ENCODE measurements at places on chromosomes 3 and 15.

DNA sequence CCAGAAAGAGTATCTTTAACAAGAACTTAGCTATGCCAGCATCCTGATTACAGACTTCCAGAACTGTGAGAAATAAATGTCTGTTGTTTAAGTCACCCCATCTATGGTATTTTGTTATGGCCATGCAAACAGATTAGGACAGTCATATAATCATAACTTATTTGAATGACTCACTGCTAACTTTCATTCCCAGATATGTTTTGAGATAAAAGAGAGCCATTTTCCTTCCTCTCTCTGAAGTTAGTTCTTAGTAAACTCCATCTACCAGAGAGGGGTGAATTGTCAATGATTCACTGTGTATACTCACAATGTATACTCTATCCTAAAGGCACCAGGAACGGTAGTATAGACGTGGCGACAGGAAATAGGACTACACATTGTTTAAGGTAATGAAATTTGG, 179.4 kb upstream of the DPH6 start:
- DNase-seq = peak; percentile 68

DNA sequence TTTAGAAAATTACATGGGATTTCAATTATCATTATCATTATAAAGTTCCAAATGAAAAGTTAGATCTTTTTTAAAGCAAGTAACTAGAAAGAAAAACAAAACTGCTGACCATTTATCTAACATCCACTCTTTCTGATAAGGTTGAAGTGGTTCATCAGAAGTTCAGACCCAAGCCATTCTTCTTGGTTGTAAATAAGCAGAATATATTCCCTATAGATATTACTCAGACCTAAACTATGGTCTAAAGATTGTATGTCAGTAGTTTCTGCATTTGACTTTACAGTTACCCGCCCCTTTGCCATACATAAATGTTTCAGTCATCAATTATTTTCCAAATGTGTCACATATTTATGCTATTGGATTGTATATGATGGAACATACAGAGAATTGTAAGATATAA, 136.7 kb downstream of the PLOD2 start:
- no peak for DNase-seq

GRCh38 chr3:124221422-124221821, 229.5 kb upstream of the ROPN1 start:
- DNase-seq = peak; percentile 63

DNA sequence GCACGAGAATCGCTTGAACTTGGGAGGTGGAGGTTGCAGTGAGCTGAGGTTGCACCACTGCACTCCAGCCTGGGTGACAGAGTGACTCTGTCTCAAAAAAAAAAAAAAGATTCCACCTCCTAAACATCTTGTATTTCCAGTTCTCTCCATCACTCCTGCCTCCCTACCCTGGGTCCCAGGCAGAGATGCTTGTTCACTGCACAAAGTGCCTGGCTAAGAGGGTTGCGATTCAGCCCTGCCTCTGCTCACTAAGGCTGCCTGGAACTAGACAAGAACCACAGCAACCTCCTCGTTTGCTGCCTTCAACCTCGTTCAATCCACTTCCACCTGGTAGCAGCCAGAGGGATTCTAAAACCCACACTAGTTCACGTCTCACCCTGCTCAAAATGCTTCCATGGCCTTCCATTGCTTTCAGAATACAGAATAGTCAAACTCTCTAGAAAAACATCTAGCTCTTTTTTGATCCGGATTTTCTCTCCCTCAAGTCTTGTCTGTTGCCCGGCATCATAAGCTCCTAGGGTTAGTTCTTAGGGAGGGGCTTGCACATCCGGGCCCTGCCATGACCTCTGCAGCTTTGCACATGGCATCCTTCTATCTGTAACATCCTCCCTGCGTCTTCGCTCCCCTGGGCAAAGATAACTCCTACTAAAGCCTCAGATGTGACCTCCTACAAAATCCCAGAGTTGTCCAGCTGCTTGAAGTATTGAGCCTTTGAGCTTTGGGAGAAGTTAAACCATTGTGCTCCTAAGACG, 1.0 kb upstream of the MCM2 start:
- DNase-seq = no peak

GRCh38 chr3:1967525-1967924, 131.1 kb upstream of the CNTN4 start:
- DNase-seq = no peak

- no peak for DNase-seq
These were observed 12.0 kb downstream of the CMTM7 start for GRCh38 chr3:32403663-32404062.

DNA sequence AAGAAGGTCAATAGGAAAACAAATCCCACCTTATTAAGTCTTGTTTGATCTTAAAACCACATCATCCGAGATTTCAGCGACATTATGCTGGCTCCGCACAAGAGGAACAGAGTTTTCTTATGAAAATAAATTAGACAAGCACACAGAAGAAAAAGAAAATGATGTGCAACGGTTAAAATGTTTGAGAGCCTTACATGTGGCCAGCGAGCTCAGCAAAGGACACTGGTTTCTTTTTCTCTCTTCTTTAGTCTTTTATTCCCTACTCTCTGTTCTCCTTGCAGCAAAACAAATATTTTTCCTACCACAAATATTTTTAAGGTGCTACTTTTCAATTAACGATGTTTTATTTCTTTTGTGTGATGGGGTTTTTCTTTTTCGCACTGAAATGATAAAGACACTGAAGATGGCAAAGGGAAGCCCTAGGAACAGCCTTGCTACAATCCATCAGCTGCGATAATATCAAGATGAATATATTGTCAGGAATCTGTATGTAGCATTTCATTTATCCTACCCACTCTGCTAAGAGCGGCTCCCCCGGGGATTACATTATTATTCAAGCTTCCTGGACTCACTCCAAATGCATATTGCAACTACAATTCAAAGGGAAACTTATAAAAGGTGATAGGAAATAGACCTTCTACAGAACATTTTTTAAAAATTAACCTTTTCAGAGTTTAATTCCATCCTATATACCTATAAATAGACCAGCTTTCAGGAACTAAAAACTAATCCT, 72.9 kb downstream of the ANXA2 start:
- no peak for DNase-seq

DNA sequence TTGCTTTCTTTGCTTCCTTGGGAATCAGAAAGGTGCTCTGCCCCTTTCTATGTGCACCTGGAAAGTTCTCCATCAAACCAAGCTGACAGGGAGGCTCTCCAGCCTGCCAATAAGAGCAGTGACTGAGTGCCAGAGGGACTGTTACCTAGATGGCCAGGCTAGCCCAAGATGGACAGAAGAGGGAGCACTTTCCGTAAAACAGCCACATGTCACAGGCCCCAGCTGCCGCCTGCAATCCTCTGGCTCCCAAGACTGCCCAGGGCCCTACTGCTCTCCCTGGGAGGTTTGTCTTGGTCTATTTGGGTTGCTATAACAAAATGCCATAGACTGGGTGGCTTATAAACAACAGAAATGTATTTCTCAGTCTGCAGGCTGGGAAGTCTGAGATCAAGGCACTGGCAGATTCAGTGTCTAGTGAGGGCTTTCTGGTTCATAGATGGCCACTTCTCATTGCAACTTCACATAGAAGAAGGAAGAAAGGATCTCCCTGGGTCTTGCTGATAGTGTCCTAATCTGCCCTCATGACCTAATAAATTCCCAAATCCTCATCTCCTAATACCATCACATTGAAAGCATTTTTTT, 72.3 kb downstream of the TAMM41 start:
- DNase-seq = peak; percentile 55

DNA sequence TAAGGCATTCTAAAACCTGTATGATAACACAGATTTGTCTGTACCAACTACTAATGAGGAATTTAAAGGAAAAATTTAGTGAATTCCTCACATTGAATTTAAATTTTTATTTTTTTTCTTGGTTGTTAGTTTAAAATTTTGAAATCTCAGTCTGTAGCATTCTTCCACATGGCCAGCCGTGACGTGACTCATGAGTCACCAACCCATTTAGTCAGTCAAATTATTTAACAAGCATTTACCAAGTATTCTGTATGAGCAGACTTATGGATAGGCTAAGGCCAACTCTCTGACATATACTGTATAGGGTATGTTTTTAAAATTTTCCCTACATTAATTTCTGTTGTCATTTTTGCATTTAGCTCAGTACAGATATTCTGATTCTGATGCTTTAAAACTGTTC, 112.9 kb downstream of the CNTN4 start:
- DNase-seq = no peak

- no peak for DNase-seq
These were observed 47.2 kb upstream of the CORO2B start for GRCh38 chr15:68531387-68532179.

DNA sequence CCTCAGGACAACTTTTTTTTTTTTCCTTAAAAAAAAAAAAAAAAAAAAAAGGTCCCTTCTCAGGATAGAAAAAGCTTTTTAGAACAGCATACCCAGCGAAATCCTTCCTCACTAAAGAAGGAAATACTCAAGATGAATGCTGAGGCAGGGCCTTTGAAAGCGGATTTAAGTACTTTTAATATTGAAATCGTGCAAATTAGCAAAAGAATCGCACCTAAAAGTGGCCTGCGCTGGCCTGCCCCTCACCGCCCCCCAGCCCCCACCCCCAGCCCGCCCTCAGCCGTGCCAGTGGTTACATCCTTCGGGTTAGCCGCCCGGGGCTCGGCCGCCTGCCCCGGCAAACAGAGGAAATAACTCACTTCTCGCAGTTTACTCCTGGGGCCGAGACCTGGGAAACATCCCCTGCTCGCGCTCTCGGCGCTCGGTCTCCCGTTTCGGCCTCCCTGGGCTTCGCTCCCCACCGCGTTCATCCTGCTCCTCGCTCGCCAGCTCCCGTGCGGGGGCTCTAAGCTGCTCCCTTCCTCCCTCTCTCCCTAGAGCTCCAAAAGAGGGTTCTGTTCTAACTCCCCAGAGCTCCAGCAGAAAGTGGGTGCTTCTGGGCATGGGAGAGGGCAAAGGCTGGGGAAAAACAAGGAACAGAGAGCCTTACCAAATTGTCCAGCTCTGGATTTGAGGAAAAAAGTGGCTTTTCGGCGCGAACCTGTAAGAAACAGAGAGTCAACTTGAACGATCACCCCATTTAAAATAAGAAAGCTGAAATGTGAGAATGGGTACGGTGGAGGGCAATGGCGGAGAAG, 5.2 kb downstream of the MEIS2 start:
- DNase-seq = no peak

GRCh38 chr15:92163641-92164040, 230.0 kb upstream of the ST8SIA2 start:
- peak; percentile 10 for DNase-seq

GRCh38 chr3:59079962-59080361, 30.1 kb upstream of the CFAP20DC start:
- no peak for DNase-seq

DNA sequence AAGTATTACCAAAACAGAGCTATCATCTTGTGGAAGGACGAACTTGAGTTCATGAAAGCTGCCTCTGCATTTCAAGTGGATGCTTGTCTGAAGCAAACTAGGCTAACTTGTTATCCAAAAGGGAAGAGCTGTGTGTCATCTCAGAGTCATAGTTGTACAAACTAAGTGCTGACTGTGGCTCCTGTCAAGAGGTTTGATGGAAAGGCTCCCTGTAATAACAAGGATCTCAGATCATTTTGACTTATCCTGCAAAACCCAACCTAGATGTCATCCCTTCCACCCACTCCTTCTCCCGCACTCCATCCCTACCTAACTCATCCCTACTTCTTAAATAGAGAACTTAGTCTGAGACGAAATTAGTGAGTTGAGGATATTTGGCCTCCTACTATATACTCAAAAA, 110.8 kb downstream of the NR2E3 start:
- DNase-seq = no peak

- no peak for DNase-seq
These were observed 60.5 kb downstream of the SPTSSB start for GRCh38 chr3:161310649-161311423.

DNA sequence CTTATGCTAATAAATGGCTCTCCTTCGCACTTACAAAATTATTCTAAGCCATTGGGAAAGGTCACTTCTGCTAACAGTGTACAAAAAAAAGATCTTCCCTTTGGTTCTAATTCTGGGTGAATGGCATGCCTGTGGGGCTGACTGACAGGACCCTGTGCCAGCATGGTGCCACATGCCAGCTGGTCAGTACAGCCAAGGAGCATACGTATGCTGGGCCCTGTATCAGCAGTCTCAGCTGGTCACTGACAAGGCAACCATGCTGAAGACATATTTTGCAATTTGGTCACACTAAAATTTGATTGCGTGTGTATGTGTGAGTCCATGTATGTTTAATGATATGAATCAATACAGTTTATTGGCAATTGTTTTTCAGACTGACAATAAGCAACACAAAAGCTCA, 246.1 kb downstream of the TBL1XR1 start:
- no peak for DNase-seq

GRCh38 chr3:17672506-17672905, 69.9 kb downstream of the TBC1D5 start:
- no peak for DNase-seq

GRCh38 chr3:17733215-17733614, 9.2 kb downstream of the TBC1D5 start:
- DNase-seq = no peak

DNA sequence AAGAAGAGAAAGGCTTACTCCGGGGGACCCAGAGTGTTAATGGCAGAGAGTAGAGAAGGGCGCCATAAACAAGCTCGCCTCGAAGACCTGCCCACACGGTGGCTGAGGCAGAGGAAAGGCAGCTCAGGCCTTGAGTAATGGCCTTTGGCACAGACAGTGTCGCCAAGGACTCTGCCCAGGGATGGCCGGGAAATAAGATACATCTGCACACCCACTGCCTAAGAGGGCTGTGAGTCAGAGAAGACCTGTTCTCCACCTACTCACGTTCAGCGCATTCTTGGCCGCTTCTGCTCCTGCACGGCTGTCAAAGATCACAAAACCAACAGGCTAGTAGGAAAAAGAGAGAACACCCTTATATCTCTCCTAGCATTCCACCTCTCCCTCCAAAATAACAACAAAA, 26.2 kb downstream of the RBPMS2 start:
- DNase-seq = peak; percentile 72

- no peak for DNase-seq
These were observed 62.9 kb upstream of the PRR23C start for GRCh38 chr3:139107424-139108252.

- DNase-seq = peak; percentile 56
These were observed 18.4 kb downstream of the GYG1 start for GRCh38 chr3:149009732-149010131.

- DNase-seq = peak; percentile 75
These were observed 80.2 kb downstream of the LPP start for GRCh38 chr3:188234132-188234531.

DNA sequence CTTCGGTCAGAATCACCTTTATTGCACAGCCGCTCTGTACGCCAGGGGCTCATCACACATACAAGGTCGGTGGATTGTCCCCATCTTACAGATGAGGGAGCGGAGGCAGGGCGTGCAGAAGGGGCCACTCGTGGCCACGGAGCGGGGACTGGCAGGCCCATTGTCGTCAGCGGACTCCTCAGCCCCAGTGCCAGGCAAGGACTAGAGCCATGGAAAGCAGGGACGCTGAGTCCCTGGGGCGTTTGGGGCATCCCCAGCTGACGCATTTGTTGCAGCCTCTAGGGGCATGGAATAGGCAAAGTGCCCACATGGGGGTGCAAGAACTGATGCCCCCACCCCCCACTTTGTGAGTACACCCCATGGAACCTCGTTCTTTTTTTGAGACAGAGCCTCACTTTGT, 29.8 kb upstream of the FURIN start:
- no peak for DNase-seq

- DNase-seq = no peak
These were observed 1407.1 kb downstream of the SI start for GRCh38 chr3:163671201-163671600.
